ENCODE measurements at places on chromosomes 1 and 21.

- DNase-seq, result no peak
Observed at GRCh38 chr21:28959367-28960099, 33.1 kb downstream of the LTN1 start.

GRCh38 chr1:102858695-102859094, 249.6 kb downstream of the COL11A1 start:
- DNase-seq, result no peak

DNA sequence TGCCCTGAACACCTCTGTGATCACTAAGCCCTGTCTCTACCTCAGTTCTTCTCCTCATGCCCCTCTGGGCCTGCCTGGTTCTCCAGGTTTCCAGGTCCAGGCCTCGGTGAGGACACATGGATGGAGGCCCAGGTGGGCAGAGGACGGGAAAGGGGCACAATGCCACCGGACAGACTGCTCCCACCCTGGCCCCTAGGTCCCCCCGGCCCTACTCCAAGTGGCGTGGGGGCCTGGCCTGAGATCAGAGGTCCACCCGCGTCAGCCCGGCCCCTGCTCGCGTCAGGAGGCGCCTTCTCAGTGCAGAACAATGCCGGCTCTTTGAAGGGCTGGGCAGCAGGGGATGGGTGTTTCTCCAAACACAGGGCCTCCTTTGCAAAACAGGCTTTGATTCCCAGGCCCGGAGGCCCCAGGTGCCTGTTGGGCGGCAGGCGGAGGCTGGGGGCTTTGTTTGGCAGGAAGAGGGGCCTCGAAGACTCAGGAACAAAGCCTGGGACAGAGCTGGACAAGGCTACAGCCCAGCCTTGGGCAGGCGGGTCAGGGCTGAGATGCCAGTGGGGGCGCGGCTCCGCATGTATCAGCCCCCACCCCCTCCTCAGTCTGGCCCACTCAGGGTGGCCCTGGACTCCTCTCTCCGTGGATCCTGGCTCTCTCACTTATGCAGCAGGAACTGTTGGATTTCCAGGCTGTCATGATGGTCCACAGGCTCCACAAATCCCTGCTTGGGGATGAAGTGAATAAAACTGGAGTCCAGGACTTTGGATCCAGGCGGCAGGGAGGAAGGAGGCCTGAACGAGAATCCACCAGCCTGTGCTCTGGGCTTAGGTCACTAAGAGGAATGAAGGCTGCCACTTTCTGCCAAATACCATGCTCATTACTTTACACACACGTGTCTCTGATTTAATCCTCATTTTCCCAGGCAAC, 77.4 kb upstream of the SLC2A1 start:
- no peak for DNase-seq

DNA sequence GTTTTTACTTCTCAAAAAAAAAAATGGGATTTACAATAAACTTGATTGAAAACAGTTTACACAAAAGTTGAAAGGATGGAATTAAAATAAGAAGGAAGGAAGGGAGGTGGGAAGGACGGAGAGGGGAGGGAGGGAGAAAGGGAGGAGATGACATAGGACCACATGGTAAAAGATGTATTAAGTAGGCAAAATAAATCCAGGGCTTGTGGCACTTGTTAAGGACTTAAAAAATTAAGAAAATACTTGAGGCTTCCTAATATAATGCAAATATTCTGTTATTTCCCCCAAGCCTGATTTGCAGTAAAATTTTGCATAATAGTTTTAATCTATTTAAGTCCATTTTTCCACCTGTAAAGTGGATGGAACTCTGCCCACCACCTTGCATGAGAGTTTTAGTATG, 27.5 kb downstream of the SLC30A10 start:
- no peak for DNase-seq

GRCh38 chr1:91404151-91405012, at the start of gene HFM1:
TSS of gene HFM1 (minus strand) at chr1:91404837. CDS start at chr1:91401082, 3,755 bp downstream.
- DNase-seq, result peak; percentile 73

- no peak for DNase-seq
Observed at GRCh38 chr1:220879509-220880361, 492 bp downstream of the HLX start.

DNA sequence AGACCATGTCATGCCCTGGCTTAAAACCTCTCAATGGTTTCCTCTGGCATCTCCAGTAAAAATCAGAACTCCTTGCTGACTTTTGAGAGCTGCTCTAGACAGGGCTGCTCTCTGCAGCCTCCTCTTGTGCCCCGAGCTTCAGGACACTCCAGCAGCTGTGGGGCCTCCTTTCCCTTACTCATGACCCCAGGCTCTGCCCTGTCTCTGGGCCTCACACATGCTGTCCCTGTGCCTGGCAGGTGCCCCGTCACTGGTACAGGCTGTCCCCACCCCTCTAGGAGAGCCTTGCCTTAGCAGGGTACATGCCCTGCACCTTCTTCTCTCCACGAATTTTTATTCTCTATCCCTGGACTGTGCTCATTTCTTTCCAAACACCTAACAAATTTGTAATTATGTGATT, 43.2 kb downstream of the HIVEP3 start:
- no peak for DNase-seq

GRCh38 chr1:31627301-31627929, 9.9 kb downstream of the HCRTR1 start:
- DNase-seq, result no peak

GRCh38 chr1:116139592-116140134, 28.5 kb downstream of the MAB21L3 start:
- DNase-seq, result peak; percentile 12

GRCh38 chr21:37862536-37862935, 53.7 kb downstream of the KCNJ6 start:
- DNase-seq, result no peak

DNA sequence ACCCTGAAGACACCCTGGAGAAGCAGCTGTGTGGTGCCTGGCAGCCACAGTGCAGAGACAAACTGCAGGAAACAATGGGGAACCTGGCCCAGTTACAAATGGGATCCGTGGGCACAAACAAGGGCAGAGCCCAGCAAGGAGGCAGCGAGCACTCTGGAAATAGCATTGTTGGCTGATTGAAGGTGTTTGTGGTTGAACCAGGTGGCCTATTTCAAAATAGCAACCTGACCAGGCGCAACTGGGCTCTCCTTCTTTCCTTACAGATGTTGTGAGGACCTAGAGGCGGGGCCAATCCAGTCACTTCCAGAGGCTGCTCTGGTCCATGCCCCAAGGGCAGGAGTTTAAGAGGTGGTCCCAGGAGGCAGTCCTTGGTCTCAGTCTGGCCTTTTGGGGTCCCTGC, 21.7 kb upstream of the ZBTB21 start:
- no peak for DNase-seq

DNA sequence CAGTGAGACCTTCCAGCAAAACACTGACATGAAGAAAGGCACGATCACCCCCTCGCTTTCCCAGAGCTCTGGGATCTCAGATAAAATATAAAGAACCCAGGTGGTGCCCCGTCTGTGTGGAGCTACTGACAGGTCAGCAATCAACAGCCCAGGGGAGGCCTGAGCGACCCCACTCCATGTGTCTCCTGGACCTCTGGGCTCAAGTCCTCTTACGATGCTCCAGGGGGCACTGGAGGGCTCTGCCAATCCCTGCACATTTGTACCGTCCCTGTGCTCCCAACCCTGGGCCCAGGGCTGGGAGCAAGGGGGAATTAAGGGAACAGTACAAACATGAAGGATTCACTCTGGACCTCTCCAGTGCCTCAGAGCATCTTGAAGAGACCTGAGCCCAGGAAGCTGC, 12.5 kb downstream of the S100A7A start:
- DNase-seq, result no peak

DNA sequence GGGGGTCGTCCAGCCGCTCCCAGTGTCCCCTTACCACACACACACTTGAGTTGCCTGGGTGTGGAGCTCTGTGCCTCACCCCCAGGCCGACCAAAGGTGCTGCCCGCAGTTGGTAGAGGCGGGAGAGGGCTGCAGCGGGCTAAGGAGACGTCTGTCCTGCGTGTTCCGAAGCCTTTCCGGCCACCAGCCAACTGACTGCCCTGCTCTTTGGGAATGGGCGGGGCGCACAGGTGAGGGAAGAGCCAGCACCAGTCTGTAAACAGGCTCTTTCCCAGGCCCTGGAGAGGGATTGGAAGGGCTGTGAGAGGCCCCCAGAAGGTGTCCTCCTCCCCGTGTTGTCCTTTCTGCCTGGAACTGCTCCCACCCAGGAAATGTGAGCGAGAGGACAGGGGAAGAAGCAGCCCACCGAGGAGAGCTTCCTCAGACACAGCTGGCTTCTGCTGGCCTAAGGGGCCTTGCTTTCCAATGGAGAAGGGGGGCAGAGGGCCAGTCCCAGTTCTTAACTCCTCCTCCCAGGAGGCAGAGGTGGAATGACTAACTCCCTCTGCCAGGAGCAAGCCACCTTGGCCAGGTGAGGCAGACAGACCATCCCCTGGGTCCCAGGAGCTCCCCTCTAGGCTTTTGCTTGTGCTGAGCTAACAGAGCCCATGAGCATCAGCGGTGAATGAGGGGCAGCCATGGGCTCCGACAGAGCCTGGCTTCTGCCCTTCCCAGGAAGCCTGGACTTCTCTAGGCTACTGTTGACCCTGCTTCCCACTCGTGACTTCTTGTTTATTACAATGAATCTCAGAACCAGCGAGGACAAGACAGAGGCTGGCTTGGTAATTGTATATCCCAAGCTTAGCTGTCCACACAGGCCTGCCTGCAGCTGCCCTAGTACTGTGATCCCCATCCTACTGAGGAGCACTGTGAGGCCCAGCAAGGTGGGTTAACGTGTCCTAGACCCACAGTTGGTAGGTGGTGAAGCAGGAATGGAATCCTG, 158.1 kb upstream of the COA6 start:
- DNase-seq, result no peak

Measured in activated CD8-positive, alpha-beta T cell treated with anti-CD3 and anti-CD28 coated beads, Interleukin-2, amount 10 ng/mL, durations not matched to agents 7 days and 5 days (primary cell).